Activated T-cell treated with anti-CD3 and anti-CD28 coated beads for 48 hours (primary cell): ENCODE measurements at places on chromosomes 13 and 19.

GRCh38 chr13:40764587-40765403 is 6.2 kb downstream of the MRPS31 start:
- DNase-seq: peak; percentile 35

DNA sequence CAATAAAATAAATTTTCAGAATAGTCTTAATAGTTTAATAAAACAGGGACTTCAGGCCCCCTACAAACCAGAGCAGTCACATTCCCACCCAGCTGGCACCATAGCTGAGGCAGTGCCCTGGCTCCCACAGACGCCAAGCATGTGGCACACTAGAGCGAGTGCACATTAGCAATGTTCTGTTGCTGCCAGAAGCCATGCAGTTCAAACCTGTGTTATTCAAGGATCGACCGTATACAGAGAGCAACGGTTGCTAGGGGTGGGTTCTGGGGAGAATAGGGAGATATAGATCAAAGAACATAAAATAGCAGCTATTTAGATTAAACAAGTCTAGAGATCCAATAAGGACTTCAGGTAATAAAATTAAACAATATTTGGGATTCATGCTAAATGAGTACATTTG is 419.3 kb upstream of the KLHL1 start:
- DNase-seq: no peak

- no peak for DNase-seq
Observed at GRCh38 chr13:66367356-66367755, 862.8 kb downstream of the PCDH9 start.

DNA sequence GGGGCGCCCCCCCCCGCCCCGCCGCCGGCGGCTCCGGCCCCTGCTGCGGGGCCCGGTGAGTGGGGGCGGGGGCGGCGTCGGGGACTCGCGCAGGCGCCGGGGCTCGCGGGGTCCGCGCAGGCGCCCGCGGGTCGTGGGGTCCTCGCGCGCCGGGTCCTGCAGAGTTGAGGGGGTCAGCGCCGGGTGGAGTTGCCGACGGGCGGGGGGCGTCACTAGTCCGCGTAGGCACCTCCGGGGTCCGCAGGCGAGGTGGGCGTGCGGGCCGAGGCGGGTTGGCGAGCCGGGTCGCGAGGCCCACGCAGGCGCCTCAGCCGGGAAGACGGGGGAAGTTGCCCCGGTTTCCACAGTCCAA is 365 bp downstream of the PPP6R1 start:
- peak; percentile 45 for DNase-seq

DNA sequence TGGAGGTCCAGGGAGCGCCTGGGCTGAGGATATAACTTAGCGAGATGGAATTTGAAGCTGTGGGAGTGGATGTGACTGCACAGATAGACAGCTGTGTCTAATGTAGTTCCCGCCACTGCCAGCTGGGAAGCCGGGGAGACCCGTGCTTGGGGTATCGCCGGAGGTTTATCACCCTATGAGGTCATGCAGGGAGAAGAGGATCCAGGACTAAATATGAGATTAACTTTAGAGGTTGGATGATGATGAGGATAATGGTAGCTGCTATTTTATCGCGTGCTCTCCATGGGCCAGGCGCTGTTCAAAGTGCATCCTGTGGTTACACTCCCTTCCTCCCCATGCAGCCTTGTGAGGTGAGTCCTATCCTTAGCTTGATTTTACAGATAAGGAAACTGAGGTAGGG is 19.9 kb downstream of the SSC5D start:
- no peak for DNase-seq

DNA sequence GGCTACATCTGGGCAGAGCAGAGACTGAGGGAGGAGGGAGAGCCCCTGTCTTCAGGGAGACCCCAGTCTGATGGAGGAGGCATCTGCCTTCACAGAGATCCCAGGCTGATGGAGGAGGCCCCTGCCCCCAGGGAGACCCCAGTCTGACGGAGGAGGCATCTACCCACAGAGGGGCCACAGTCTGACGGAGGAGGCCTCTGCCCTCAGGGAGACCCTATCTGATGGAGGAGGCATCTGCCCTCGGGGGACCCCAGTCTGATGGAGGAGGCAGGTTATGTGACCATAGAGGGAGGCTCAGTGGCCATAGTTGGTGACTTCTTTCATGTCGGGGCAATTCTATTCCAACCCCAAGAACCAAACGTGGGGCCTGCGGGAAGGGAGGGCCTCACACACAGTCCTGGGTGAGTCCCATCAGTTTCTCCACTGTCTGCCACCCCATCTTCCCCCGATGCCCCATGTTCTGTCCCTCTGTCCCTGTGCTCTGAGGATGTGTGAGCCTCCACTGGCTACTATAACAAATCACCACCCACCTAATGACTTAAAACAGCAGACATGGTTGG is 14.3 kb downstream of the MISP start:
- no peak for DNase-seq

GRCh38 chr13:112791663-112792440 is 102.0 kb downstream of the ATP11A start:
- no peak for DNase-seq

- DNase-seq: no peak
Observed at GRCh38 chr19:40249201-40249600, 22.7 kb upstream of the CCNP start.
